Body of pancreas (tissue), 4 donors: ENCODE measurements at places on chromosomes 11 and 22. TPM values are rescaled to one million over a fixed set of nuclear protein-coding genes. Genes with fewer than 3 reads are reported as not detected.

Gene PICK1
- 52.4 TPM for total RNA-seq

DNA sequence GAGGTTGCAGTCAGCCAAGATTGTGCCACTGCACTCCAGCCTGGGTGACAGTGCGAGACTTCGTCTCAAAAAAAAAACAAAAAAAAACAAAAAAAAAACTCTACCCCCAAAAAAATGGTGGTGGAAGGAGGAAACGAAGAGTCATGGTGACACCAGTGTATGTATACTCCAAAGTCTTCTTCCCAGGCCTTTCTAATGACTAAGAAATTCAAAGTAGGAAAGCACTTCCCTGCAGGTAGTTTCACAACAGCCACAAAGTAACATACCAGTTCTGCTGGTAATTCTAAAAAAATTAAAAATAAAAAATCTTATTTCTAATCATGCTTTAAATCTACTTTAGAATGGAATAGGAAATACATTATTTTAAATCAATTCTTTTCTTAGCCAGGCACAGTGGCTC, 72.6 kb downstream of the DENND5A start:
- no peak overlapping the region for H3K27ac ChIP-seq
- no peak overlapping the region for H3K4me3 ChIP-seq
- H3K27me3 ChIP-seq, result no peaks in the 10 kb centered on the region
- H3K36me3 ChIP-seq, result peaks cover 2% of the 10 kb centered on the region
- DNase-seq, result no peak

DNA sequence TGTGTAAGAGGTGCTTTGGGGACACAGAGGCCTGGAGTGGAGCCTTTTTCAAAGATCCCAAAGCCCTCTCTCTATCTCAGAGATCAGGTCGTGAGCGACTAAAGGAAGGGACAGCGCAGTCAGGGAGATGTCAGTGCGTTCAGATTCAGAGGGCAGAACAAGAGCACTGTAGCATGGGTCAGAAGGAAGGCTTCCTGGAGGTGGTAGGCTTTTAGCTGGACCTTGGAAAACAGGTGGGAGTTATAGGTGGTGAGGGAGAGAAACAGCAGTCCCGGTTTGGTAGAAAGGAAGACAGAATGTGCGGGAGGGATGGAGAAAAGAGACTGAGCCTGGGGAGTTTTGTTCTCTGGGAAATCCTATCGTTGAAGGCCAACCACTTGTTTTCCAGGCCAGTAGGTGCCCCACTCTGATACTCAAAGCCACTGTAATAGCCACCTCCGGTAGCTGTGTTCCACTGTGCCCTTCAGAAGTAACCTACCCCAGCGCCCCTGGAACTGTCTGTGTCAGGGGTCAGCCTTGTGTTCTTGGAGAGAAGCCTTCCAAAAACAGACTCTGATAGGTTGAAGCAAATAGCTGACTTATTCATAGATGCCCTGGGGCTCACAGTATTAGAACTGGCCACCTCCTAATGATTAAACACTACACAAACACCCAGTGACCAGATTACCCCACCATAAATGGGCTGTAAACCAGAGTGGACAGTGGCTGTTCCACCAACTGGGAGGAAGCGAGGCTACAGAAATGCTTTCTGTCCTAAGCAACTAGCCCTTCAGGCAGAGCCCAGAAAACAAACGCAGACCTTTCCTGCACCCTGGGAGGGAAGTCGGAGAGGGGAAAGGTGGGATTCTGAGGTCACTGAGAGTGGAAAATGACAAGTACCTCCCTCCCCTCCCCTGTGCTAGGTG, 157.7 kb downstream of the DBX1 start:
- no peaks in the 10 kb centered on the region for H3K36me3 ChIP-seq

Gene PRAME
- total RNA-seq, result not detected
